ENCODE measurements at places on chromosomes 1 and 21.

- DNase-seq = no peak
Measured at GRCh38 chr1:2441746-2442145, 29.4 kb upstream of the PEX10 start.

DNA sequence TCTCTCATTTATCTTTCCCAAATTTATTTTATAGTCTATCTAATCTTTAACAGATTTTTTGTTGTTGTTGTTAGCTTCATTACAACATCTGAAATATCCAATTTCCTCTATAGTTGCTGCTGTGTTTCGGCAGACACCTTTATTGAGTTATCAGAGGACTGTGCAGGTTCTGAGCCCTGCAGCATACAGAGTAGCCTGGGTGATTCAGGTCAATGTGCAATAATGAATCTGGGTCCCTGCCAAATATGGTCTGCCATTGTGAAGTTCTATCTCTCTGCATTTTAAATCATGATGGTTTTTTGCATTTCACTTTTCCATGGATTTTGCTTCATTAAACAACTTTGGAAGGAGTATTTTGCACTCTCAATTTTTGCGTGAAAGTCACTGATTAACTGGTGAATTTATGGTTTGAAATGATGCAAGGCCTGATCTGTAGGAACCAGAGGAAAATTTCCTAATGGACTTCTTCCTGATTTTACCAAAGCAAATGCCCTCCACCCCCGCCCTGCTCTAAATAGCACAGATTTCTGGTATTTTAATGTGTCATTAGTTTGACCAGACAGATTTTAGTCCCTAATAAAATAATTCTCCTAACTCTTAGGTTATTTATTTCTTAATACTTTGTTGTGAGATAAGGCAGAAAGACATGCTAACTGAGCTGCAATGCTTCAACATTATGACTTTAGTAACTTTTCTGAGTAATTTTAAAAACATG is 402.3 kb downstream of the PTBP2 start:
- DNase-seq = no peak

DNA sequence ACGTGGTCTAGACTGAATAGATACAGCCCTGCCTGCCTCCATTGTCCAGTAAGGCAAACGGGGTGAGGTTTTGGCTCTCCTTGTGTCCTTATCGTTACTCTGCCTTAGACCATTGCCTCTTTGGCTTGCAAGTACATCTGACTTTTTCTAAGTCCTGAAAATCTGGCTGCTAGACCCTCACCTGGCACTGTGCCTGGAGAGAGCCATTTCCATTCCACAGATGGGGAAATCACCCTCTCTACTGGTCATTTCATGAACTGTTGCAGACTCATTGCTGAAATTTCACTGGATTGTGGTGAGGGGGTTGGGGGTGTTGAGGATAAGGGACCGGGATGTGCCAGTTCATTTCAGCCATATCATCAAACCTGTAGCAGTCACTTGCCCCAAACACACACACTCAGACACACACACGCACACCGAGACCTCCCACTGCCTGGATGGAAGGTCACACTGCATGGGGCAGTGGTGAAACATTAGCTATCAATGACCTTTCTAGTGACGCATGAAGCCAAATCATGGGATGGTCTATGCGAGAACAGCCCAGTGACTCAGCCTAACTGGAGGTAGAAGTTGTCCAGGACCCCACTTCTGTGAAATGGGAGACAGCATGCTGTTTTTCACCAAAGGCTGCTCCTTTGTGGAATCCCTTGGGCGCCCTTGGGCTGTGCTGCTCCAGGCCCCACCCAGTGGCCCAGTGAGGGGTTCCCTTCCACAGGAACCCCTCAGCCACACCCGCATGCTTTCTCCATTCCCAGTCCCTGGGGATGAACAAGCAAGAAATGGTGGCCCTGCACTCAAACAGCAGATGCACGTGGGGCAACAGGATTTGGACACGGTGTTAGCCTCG is 34.9 kb upstream of the VASH2 start:
- DNase-seq = peak; percentile 83

GRCh38 chr1:22408230-22408629 is 43.4 kb upstream of the ZBTB40 start:
- no peak for DNase-seq

DNA sequence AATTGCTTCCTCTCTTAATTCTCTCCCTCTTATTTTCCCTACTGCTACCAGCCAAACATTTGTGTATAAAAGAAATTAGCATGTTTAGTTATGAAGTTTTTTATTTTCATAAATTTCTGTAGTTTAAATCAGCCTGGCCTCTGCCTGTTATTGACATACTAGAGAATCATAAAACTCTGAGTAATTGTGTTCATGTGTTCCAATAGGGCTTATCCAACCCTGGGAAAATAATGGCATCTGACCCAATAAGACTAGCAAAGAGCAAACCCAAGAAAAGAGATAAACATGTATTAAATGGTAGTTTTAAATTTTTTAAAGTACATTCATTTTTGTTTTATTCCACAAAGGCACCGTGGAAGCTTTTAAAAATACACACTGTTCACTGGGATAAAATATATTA is 404.3 kb downstream of the HLX start:
- no peak for DNase-seq

Measured in right atrium auricular region (tissue), 2 donors.